Mesenteric fat pad (tissue), 1 donor: ENCODE measurements at places on chromosomes 2 and 18. TPM values are rescaled to one million over a fixed set of nuclear protein-coding genes. Genes with fewer than 3 reads are reported as not detected.

The FBXO48 gene
- total RNA-seq: 1.5 TPM

The MAP3K19 gene
- total RNA-seq: not detected

The WNT6 gene
- total RNA-seq: 0.90 TPM

The FKBP1B gene
- total RNA-seq: 5.0 TPM

The FOXI3 gene
- not detected for total RNA-seq

The AFTPH gene
- 22.2 TPM for total RNA-seq

The FTCDNL1 gene
- 4.4 TPM for total RNA-seq

The ONECUT2 gene
- total RNA-seq: 0.32 TPM

The FLACC1 gene
- total RNA-seq: 2.8 TPM
